ENCODE measurements at places on chromosomes 5 and 9.

DNA sequence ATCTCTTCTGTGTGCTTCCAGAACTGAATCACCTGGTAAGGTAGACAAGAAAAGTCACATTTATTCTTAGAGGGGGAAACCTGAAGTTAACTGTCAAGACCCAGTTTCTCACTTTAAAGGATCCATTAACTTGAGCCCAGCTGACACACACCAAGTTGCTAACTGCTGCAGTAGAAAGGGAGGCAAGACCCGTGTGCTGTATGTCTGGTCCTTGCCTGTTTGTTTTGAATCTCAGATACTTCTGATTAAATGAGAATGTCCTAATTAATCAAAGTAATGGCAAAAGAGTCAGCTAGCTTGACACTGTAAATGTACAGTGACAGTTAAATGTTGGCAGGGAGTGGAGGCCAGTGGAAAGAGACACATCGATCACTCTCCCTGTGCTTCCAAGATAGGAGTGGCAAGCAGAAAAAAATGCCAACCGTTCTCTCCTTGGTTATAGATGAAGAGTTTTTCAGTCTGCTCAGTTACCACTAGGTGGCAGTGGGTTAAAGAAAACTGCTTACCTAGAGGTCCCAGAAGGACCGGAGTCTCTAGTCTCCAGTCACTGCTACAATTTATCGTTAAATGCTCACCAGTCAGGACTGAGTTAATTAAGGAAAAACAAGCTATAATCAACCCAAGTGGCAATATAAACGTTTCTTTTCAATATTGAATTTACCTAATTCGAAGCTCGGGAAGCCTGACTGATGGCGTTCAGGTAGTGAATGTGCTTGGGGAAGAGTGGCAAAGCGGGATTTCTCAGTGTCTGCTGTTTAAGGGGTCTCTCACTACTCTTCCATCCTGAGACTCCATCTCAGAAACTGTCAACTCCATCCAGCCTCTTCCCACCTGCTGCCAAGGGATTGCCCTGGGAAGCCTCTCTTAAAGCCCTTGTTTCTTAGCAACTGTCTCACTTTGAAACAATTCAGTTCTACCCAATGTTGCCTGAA, 18.4 kb downstream of the LSM11 start:
- DNase-seq: no peak

DNA sequence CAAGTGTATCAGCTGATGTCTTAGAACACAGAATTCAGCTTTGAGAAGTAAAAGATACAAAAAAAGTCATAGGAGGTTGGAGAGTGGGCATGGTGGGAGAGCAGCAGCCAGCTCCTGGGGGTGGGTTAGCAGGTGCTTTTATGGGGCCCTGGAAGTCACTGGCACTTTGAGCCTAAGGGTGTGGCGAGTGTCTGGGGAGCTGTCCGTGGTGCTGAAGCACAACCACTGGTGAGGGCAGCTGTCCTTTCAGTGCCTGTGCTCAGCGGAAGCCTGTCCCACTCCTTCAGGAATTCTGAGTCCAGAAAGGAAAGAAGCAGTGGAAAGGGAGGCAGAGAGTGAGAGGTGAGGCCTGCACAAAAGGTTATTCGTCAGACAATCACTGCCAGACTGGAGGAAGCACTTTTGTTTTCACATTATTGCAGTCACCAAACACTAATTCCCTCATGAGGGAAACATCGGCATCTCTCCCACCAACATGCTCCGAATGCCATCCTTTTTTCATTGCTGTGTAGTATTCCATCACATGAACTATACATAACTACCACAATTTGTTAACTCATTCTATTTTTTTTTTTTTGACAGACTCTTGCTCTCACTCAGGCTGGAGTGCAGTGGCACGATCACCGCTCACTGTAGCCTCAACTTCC, 59.4 kb upstream of the RAPGEF1 start:
- DNase-seq: no peak

- no peak for DNase-seq
Measured at GRCh38 chr9:108212184-108212583, 643.6 kb downstream of the ACTL7B start.

GRCh38 chr9:130999245-130999623, 9.7 kb upstream of the LAMC3 start:
- DNase-seq: no peak

DNA sequence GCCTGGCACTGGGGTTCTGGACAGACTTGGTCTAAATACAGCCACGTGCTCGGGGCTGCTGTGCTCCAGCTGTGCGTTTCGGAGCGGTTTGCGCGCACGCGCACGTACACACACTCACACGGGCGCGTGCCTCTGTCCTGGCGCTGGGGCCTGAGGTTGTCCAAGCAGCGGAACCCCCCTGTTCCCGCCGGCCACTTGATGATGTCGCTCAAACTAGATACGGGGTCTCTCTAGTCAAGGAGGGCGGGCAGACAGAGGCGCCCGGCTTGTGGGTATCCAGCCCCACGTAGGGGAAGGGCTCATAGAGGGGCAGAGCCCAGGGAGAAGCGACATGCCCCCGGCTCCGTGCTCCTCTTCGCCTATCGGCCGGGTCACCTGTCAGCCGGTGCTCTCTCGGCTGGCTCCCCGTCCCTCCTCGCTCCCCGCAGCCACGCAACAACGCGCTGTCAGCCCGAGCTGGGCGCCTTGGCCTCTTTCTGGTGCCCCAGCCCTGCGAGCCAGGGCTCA, 8.9 kb downstream of the NR2F1-AS1 start:
- no peak for DNase-seq

DNA sequence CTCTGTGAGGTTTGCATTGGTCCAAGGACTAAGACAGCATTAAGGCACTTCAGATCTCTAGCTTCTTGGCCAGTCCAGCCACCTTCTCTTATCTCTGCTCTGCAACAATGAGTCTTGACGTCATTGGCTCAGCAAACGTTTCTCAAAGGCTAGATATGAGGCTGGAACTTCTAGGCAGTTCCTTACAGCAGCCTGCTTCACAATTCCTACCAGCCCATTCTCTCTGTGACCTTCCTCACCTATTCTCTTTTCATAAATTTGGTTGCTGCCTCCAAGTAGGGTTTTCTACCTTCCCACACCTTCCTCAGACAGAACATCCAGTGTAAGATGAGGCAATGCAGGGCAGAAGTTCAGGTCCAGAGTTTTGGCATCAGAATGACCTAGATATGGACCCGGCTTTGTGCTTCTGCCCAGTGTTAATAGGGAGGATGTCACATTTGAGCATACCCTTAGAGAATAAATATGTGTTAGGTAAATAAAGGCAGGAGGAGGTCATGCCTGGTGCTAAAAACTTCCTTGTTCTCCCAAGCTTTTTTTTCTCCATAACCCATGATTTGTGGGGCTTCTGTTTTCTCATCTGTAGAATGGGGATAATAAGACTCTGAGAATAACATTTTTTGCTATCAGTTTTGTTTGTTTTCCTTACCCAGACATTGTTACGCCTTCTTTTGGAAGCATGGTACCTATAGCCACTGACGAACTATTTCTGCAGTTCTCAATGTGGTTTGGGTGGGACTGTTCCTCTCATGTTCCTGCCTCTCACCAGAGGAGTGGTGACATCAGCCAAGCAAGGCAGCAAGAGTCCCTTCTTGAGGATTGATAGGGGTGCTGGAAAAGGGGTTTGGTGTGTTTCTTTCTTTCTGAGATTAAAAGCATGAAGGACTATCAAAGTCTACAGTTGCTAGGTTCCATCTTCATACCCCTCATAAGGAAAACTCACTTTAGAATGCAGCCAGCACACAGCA, 220.6 kb upstream of the TRIM32 start:
- no peak for DNase-seq

- DNase-seq: no peak
Measured at GRCh38 chr9:69062195-69062594, 26.6 kb downstream of the FXN start.

GRCh38 chr5:132376694-132377641, 7.5 kb downstream of the SLC22A5 start:
- no peak for DNase-seq

DNA sequence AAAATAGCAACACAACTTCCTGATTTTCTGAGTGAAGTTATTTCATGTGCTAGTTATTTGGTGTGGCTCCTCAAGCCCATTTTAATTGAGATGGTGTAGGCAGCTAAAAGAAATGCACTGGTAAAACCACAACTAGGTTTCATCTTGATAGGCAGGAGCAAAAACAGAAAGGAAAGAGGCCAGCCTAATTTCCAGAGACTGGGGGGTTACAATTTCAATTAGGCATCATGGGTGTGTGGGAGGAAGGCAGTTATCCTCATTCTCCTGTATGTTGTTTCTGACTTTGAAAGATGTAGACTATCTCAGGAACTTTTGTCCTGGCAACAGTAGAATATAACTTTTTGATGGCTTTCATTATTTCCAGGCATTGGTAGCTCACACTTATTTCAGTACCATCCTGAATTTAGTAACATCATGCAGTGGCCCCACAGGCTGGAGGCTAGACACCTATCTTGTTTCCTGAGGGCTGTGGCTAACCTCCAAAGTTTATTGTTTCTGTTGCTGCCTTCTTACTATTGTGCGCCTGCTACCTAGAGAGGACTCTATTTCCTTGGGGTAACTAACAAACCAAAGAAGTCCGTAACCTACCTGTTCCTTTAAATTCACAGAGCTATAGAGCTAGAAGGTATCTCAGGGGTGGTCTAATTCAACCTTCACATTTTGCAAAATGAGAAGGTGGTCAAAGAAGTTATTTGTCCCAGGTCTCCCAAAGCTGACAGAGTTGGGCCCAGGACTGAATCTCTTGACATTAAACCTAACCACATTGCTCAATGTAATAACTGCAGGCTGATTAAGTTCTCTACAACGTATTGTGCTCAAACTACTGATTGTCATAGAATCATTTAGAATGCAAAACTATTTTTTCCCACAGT, 42.4 kb downstream of the FYB1 start:
- DNase-seq: no peak

DNA sequence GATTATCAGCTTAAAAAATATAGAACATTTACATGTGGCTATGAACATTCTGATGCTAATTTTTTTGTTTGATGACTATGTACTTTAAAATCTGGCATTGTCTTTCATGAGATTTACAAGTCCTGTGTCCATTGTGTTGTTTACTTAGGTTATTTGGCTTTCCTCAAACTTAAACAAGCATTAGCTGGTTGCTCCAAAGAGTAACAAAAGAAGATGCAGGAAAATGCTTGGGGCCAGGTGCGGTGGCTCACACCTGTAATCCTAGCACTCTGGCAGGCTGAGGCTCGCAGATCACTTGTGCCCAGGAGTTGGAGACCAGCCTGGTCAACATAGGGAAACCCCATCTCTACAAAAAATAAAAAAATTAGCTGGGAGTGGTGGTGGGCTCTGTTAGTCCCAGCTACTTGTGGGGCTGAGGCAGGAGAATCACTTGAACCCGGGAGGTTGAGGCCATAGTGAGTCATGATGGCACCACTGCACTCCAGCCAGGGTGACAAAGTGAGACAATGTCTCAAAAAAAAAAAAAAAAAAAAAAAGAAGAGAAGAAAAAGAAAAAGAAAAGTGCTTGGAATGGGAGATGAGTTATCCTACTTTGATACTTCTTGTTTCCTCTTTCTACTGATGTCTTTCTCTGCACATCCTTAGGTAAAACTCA, 39.7 kb downstream of the PAM start:
- no peak for DNase-seq

DNA sequence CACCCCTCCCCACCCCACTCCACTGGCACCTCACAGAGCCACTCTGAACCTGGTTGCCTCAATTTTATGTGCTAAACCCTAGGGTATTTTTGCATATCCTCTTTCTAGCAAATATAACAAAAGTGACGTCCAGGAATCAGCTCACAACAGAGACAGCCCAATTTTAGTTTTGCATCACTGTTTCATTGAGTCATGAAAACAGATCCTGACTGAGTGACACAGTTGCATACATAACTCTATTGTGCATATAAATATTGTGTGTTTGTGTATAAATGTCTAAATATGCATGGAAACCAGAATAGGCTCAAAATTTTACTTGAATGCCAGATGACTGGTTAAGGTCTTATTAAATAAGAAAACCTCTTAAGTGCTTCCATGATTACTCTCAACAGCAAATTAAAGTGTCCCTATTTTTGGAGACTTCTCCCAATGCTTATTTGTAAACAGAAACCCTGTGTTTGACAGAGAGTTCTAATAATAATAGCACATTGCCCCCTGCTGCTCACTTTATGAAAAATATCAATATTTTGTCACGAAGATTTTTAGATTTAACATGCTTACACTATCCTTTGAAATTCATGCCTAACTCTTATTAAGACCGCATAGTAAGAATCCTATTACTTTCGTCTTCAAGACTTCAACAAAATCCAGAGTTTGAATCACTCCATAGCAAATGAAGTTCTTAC, 75.5 kb upstream of the PRRC1 start:
- no peak for DNase-seq

- no peak for DNase-seq
Measured at GRCh38 chr5:32790411-32790951, 79.4 kb downstream of the NPR3 start.

DNA sequence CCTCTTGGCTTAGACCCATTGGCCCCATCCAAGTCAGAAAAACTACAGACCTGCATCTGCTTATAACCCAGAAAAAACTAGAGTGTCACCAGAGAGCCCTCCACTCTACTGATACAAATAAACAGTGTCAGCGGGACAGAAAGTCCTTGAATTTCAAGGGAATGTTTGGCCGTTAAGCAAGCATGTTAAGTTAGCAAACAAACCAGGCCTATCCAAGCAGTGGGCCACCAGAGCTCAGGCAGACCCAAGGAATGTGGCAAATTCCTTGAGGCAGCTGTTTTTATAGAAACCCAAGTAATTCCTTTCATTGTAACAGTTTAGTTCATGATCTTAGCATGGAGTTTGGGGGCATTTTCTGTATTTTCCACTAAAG, 70.9 kb downstream of the PRLR start:
- DNase-seq: no peak

DNA sequence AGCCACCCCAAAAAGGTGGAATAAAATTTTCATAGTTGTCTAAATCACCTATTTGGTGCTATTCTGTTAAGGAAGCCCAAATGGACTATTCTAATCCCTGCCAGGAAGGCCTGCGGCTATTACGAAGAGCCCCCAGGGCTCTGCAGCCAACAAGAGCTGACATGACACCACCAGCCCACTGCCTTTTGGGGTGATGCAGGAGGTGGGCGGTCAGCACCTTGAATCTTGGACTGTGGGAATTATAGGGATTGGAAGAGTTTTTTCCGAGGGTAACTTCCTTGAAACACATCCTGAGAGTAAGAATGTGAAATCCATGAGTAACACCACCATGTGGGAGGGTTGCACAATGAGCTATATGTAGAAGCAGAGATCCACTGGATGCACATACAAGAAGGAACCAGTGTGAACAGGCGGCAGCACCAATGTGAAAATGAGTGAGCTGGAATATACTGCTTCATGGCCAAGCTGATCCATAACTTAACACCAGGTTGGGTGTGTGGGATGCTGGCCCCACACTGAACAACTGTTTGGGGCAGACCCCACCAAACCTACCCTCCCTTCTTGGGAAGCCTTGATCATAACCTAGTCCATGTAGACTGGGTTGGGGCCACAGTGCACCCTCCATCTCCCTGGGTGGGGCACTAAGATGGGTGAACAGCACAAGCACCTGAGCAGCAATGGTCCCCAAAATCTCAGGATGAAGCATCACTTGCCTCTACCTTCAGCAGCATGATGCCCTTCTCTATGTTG, 239.0 kb downstream of the FSTL4 start:
- DNase-seq: no peak

Data from NK-92 treated with Interleukin-12 subunit alpha and Interleukin-12 subunit beta, amount 100 ng/mL, for 24 hours (cell line).